ENCODE measurements at places on chromosomes 12 and 14. TPM values are rescaled to one million over a fixed set of nuclear protein-coding genes. Genes with fewer than 3 reads are reported as not detected.
A peak's percentile ranks its signal among the peaks of the same experiment; 100 is the strongest.

DNA sequence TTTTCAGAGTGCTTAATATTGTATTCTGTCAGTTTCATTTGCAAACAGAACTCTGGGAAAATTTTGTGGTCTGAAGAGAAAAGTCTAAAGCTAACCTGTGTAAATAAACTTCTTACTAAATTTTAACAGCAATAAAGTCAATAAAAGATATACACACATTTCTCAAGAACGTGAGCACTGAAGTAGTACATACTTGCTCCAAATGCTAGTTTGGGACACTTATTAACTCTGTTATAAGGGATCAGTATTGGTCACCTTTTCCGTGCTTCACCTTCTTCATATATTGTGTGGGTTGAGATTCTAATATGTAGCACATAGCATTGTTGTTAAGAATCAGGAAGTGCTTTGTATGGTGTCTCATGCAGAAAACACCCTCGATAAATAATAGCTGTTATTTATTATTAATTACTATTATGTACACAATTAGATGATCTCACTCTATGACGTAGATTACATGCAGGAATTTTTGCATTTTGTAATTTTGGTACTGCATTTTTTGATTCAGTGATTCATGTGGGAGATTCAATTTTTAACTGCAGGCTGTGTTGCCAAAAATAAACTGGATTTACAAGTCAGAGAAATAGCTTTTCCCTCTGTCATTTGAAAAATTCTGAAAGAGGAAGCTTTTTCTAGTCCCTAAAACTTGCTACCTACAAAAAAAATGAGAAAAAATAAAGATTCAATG lies 300.9 kb downstream of the ACSS3 start:
- H3K36me3 ChIP-seq, result no peaks in the 10 kb centered on the region
- DNase-seq, result no peak

The CSRP2 gene
- total RNA-seq, result 257 TPM

The GLS2 gene
- total RNA-seq, result 1.4 TPM

DNA sequence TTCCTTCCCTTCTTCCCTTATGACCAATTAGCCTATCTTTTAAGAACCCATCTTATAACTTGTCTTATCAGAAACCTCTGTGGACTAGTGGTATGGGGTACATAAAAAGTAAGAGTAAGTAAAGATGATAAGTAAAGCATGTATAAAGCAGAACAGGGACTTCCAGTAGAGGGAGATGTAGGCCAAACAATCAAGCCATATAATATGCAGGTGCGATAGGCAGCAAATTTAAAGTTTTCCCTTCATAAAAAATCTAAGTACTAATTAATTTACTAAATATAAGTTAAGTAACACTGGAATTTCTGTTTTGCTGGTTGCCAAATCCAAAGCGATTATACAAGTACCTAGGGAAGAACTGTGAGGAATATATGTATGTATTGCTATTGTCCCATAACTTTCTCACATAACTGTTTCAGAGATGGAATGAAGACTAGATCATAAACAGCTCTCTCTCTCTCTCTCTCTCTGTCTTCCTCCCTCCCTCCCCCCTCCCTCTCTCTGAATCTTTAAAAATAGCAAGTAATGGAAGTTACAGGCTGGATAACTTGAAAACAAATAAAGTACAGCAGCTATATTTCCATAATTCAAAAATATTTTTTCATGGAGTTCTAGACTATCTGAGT lies 25.7 kb downstream of the METTL25 start:
- peaks cover 12% of the 10 kb centered on the region for H3K4me1 ChIP-seq
- no peak overlapping the region for H3K27ac ChIP-seq
- H3K4me3 ChIP-seq, result no peak overlapping the region
- H3K36me3 ChIP-seq, result no peaks in the 10 kb centered on the region
- no peaks in the 10 kb centered on the region for H3K27me3 ChIP-seq

DNA sequence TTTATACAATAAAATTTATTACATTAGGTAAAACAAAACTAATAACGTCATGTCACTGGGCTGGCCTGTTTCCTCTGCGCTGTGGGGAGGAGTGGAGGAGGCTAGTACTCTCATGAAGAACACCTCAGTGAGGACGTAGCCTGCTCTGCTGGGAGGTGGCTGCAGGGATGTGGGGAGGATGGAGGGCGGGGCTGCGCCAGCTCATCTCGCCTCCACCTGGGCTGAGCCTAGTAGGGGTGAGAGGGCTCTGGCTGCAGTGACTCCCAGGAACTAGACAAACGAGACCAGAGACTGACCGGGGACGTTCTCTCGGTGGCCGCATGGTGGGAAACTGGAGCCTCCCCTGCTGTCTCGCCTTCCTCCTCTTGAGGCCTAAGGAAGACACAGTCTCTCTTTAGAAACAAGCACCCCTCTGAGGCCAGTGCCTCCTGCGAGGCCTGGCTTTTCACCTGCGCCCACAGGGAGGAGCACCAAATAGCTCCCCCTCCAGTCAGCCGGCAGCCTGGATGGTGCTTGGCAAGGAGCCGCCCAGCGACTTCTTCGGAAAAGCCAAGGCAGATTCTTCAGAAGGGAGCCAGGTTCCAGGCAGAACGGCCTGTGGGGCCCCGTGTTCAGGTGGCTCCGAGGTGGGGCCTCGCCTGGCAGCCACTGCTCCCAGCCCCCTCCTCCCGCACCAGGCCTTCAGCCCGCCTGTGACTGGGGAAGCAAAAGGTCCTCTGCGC lies 62.4 kb downstream of the PLEKHG3 start:
- no peaks in the 10 kb centered on the region for H3K36me3 ChIP-seq
- peaks cover 18% of the 10 kb centered on the region for H3K4me1 ChIP-seq
- H3K27ac ChIP-seq, result no peak overlapping the region
- DNase-seq, result no peak
- no peaks in the 10 kb centered on the region for H3K27me3 ChIP-seq

DNA sequence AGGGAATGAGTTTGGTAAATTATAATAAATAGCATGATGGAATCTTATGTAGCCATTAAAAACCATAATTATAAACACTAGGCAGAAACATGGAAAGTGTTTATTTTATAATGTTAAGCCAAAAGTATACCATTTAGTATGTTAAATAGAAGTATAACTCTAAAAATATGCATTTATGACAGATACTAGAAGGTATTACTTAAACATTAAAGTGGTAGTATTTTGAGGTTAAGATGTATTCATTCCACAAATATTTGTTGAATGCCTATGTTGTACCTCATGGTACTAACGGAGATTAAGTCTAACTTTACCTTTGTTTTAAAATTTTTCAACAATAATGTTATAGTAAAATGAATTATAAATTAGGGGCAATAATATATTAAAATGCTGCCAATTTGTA lies 24.1 kb downstream of the TTC8 start:
- DNase-seq, result no peak
- no peaks in the 10 kb centered on the region for H3K27me3 ChIP-seq
- no peak overlapping the region for H3K4me3 ChIP-seq
- peaks cover 5% of the 10 kb centered on the region for H3K36me3 ChIP-seq
- no peak overlapping the region for H3K27ac ChIP-seq

The TAS2R8 gene
- 0.45 TPM for total RNA-seq

DNA sequence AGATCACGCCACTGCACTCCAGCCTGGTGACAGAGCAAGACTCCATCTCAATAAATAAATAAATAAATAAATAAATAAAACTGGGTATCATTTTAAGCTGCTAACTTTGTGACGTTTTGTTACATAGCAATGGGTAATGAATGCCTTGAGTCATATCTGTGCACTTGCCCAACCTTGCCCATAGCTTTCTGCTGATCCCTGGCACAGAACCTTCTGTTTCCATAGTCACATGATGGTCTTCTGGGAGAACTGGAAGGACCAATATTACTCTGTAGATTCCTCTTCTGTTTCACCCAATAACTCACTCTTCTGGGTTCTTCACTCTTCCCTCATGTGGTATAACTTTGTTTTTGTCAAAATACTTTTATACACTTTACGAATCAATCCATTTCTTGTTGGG lies 140.8 kb downstream of the SCARB1 start:
- DNase-seq, result no peak
- no peaks in the 10 kb centered on the region for H3K4me1 ChIP-seq
- no peak overlapping the region for H3K27ac ChIP-seq
- no peaks in the 10 kb centered on the region for H3K36me3 ChIP-seq
- H3K27me3 ChIP-seq, result no peaks in the 10 kb centered on the region

DNA sequence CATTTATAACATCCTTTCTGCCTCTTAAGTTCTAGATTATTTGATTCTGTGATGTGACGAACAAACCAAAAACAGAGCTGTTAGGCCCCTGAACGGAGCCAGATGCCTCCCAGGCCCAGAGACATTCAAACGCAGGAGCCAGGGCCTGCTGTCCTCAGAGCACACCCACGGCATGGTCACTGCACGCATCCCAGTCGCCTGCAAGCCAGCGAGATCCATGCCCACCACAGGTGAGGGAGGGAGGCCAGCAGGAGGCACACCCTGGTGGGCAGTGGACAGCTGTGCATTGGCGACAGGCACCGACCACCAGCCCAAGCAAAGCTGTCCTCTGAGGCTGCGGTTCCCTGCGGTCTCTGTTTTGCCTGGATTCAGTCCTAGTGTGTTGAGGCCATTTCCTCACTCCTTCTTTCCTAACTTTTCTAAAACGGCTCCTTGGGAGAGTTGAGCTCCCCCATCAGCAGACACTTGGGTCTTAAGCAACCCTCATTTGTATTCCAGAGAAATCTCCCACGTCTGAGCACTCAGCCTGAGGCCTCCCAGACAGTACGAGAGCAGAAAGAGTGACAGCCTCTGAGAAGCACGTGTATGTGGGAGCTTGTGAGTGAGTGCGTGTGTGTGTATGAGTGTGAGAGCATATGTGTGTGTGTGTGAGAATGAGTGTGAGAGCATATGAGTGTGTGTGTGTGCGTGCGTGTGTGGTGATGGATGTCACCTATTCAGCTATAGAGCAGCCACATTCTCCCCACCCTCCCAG lies 81.2 kb downstream of the CHGA start:
- no peak overlapping the region for H3K27ac ChIP-seq
- H3K4me3 ChIP-seq, result no peak overlapping the region
- H3K27me3 ChIP-seq, result no peaks in the 10 kb centered on the region
- peak; percentile 71 for DNase-seq

The CAPZA3 gene
- total RNA-seq, result not detected

The KRT75 gene
- total RNA-seq, result not detected

The SPX gene
- 1.5 TPM for total RNA-seq

The DEPDC4 gene
- total RNA-seq, result 1.6 TPM

The GAPDH gene
- 8,013 TPM for total RNA-seq
